ENCODE measurements at places on chromosomes 2 and 18. TPM values are rescaled to one million over a fixed set of nuclear protein-coding genes. Genes with fewer than 3 reads are reported as not detected.

The DHRS9 gene
- 0.39 TPM for total RNA-seq

The DCC gene
- total RNA-seq, result not detected

The PRKAG3 gene
- not detected for total RNA-seq

The SLC19A3 gene
- total RNA-seq, result 1.2 TPM

The SLC16A14 gene
- 2.1 TPM for total RNA-seq

The VSNL1 gene
- total RNA-seq, result 0.09 TPM
